ELF-1 (cell line): ENCODE measurements at places on chromosomes 4 and X.

DNA sequence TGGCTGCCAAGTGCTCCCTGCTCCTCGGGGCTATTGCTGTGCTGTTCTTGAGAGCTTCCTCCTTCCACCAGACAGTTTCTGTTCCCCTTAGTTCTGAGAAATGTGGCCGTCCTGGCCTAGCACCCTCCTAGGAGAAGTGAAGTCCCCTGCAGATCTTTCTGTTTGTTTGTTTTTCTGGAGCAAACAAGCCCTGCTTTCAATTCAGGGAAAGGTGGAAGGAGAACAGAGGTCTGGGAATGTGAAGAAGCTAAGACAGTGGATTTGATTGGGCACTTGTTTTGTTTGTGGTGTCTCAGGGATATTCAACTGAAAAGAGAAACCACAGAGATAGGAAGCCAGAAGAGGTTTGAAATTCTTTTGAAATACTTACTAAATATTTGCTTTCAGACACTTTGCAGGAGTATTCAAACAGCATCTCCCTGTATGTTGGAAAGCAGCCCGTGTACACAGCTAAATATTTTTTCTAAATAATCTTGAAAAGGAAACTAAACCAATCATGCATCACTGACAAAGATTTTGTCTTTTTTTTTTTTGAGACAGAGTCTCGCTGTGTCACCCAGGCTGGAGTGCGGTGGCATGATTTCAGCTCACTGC is 36.5 kb upstream of the PPM1K start:
- peak; percentile 44 for DNase-seq

GRCh38 chr4:1900087-1900433 is 28.9 kb downstream of the NSD2 start:
- no peak for DNase-seq

DNA sequence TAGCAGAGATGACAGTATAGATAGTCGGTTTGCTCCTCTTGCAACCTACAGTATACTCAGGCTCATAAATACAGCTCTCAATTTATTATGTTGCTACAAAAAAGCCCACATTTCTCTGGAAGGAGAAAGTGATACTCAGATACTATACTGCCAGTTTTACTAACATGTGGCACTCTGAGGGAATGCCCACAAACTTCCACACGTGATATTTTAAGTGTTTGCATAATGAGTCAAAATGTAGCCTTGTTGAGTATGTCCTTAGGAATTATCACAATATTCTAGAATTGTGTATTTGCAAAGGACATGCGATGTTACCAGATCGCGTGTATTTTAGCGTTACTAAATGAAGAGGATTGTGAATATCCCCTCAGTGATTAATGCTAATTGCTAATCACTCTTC is 929.1 kb downstream of the STIM2 start:
- no peak for DNase-seq

- DNase-seq: peak; percentile 79
Observed at GRCh38 chr4:13483768-13484121, 395 bp downstream of the RAB28 start.

GRCh38 chr4:78788007-78788889 is 12.1 kb downstream of the BMP2K start:
- no peak for DNase-seq

GRCh38 chrX:17098516-17099247 is 152.2 kb downstream of the REPS2 start:
- no peak for DNase-seq

GRCh38 chr4:24896977-24897376 is 15.9 kb downstream of the CCDC149 start:
- DNase-seq: no peak

- no peak for DNase-seq
Observed at GRCh38 chr4:77586951-77587383, 18.7 kb upstream of the CXCL13 start.

- no peak for DNase-seq
Observed at GRCh38 chr4:121796283-121796682, 4.8 kb upstream of the EXOSC9 start.

DNA sequence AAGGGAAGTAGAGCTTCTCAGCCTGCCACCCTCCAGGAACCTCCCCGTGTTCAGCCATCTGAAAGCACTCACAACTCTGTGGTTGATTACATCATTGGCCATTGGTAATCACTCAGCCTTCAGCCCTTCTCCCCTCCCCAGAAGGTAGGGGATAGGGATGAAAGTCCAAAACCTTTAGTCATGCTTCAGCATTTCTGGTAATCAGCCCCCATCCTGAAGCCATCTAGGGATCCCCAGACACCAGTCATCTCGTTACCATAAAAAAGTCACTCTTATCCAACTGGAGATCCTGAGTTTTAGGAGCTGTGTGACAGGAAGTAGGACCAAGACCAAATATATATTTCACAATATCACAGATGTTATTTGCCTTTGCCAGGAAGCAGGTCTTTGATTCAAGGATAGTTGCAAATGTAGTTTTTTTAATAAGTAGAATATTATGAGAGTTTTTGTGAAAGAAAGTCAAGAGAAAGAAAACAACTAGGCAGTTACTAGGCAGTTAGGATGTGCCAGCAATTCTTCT is 364.6 kb upstream of the NOCT start:
- no peak for DNase-seq

GRCh38 chr4:143230683-143231082 is 46.0 kb downstream of the USP38 start:
- DNase-seq: no peak

DNA sequence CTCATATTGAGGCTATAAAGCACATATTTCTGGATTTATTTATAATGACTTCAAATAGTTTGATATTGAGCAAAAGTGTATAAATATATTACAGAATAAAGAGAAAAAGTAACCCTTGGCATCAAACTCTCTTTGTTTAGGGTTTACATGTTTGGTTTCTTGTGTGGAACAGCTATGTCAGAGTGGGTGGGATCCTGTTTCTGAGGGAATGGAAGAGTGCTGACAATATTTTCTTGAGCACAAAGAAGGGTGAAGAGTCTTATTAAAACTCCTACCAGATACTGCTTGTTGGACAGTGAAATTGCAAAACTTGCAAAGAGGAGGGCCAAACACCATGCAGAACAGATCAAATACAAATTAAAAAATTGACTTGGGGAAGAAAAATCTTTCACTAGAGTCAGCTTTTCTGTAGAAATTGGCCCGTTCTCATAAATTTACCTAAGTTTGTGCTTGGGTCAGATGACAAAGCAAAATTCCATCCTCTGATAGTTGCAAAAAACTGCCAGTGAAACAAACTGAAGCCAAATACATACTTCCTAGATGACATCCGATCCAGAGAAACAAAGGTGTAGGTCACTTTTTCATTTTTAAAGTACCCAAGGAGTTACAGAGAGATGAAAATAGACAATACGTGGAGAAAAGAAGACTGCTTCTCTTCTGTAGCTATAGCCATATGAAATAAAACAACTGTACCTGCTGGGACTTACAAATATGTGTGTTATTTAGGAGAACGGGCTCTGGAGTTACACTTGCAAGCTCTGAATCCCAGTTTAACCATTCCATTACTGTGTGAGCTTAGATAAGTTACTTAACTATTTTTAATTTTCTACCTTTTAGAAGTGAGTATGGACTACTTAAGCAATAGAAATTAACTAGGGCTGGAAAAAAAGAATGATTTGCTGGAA is 133.3 kb downstream of the MAML3 start:
- DNase-seq: no peak

DNA sequence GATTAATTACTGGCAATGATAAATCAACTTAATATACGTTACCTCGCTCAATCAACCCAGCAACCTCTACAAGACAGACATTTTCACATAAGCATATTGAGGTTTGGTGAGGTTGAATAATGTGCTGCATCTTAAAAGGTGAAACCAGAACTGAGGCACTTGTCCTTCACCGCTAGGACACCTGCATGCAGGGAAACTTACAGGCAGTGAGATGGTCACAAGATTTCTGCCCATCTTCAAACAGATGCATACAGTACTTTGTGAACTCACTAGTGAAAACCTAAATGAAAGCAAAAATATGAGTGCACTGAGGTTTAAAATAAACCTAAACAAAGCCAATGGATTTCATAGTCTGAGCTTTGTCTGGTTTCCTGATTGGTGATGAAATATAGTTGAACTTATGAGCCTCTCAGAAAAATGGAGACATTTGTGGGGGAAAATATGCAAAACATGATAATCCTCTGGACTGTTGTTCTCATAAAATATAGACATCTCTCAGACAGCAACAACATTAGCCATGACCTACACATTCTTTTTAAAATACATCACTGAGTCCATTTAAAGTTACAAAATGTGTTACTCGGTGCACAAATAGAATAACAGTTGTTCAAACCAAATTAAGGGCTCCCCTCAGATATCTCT is 20.9 kb upstream of the PRSS12 start:
- DNase-seq: no peak

GRCh38 chr4:147236806-147237205 is 244.1 kb upstream of the EDNRA start:
- DNase-seq: no peak

- no peak for DNase-seq
Observed at GRCh38 chr4:153943738-153944415, 155.0 kb upstream of the SFRP2 start.

- DNase-seq: no peak
Observed at GRCh38 chr4:114209584-114209983, 230.1 kb upstream of the ARSJ start.

DNA sequence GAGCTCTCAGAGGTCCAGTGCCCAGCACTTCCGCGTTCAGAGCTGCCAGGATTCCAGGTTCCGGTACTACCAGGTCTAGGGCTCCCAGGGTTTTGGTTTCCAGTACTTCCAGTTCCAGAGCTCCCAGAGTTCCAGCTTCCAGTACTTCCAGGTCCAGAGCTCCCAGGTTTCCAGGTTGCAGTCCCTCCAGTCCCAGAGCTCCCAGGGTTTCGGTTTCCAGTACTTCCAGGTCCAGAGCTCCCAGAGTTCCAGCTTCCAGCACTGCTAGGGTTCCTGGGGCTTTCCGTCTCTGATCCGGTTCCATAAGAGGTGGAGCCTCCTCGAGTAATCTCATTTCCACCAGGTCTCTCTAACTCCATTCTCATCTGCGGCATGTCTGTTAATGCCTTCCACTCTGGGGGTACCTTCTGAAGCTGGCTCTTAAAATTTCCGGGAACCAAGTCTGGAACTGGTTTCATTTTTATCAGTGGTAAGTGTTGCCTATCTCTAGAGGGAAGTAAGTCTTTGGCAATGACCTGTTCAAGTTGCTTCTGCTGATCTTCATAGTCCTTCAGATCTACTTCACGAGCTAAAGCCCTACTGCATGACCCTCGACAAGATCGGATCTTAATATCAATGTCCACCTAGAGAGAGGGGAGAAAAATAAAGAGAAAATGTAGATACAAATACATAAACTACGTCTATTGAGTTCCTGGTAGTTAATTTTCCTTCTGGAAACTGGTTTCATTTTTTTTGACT is 4.1 kb downstream of the FGA start:
- DNase-seq: no peak

GRCh38 chrX:129804806-129805205 is 25.1 kb downstream of the SASH3 start:
- DNase-seq: no peak

- no peak for DNase-seq
Observed at GRCh38 chr4:86837691-86838503, 11.3 kb downstream of the SLC10A6 start.

GRCh38 chrX:56813318-56813837 is 84.3 kb downstream of the NBDY start:
- DNase-seq: no peak
